Stimulated activated CD8-positive, alpha-beta memory T cell treated with anti-CD3 and anti-CD28 coated beads, Interleukin-2, amount 100 ng/mL, for 48 hours (primary cell): ENCODE measurements at places on chromosomes 4 and X.

GRCh38 chr4:139553751-139554641 is 2.0 kb downstream of the SETD7 start:
- DNase-seq, result no peak

DNA sequence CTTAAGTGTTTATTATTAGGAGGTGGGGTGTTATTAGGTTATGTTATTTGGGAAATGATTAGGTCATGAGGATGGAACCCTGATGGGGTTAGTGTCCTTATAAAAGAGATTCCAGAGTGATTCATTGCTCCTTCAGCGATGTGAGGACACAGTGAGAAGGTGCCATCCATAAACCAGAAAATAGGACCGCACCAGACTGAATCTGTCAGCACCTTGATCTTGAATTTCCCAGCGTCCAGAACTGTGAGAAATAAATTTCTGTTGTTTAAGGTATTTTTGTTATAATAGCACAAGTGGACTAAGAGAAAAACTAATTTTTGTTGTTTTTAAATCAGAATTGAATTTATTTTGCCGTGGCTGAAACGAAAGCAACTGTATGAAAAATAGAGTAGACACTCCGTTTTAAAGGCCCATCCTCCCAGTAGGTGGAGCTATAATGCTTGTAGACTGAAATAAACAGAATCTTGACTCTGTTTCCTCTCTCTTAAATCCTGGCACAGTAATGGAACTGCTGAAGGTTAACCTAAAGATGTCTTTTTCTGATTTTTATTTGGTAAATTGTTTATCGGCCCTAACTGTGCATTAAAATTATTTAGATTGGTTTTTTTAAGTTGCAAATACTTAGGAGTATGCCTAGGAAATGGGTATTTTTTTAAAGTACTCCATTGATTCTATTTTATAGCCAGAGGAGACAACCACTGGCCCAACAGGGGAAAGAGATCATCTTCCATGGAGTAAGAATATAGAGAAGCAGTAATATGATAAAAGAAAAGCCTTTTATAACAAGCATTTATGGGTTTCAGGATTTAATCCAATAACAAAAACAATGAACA is 133.2 kb upstream of the ADAMTS3 start:
- DNase-seq, result no peak

GRCh38 chr4:54585321-54586000 is 72.3 kb upstream of the KIT start:
- no peak for DNase-seq

DNA sequence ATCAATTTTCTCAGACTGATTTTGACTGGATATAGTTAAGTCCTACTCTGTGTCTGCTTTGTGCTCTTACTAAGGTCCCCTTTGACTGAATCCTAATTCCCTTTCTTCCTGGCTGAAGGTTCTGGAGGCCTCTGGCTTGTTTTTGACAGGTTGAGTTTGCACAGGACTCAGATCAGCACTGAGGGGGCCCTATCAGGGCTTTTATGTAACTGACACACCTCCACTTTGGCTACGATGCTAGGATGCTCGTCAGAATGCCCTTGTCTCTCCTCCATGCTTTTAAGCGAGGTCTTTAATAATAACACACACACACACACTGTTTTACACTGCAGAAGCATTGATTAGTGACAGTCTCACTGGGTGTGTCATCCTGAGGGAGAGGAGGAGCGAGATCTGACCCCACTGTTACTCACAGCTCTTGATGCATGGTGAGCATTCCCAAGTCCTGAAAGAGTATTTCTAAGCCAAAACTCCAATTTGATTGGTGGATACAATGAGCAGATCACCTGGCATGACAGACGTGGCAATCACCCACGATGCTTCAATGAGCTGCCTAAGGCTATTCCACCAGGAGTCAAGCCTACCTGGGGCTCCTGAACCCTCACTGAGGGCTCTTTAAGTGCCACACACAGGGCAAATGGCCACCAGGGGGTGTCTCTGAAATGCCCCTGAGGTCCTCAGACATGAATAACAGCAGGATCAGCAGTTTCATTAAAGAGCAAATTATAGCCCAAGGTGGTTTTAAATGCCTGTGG is 130.4 kb upstream of the CPEB2 start:
- peak; percentile 5 for DNase-seq

DNA sequence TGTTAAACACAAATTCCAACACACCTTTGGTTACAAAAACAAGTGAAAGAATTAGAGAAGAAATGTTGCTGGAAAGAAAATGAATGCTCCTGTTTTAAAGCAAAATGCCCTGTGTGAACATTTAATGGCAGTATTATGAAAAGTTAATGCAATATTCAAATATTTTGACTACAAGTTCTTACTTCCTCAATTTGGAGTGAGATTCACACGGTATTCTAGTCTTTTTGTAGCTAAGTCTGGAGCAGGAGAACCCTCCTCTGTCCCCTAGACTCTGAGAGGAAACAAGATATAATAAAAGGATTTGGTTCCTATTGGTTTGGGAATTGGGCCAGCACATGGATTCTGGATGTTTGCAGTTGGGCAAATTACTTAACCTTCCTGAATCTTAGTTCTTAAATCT is 12.7 kb downstream of the MAD2L1 start:
- no peak for DNase-seq

GRCh38 chrX:8714164-8714563 is 17.8 kb downstream of the ANOS1 start:
- no peak for DNase-seq

GRCh38 chrX:25810202-25810601 is 327.9 kb upstream of the MAGEB18 start:
- DNase-seq, result no peak

GRCh38 chr4:94913316-94913715 is 155.6 kb downstream of the BMPR1B start:
- no peak for DNase-seq

DNA sequence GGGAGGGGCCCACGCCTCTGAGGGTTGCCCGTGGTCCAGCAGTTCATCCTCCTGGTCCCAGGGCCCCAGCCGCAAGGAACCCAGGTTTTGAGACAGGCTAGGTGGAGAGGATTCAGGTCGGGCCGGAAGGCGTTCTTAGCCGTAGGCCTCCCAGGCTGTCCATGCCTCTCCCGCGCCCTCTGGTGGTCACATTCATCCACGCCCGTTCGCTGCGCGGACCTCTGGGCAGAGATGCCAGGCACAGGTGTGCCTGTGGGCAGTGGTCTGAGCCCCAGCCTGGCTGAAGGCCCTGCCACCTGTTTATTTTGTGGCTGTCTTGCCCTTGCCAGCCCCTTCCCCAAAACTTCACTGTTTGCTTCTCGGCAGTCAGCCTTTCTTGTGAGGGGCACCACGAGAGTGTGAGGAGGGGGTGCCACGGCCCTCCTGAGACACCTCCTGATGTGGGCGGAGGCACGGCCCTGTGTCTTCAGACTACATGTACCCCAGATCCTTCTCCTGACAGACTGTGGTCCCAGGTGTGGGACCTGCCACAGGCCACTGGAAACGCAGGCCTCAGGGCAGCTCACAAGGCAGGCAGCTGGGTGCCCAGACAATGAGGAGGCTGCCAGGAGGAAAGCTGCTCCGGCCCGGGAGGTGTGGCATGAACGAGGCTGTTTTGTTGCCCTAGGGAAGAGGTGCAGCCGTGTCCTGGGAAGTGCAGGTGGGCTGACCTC is 5.0 kb downstream of the UVSSA start:
- DNase-seq, result peak; percentile 88

DNA sequence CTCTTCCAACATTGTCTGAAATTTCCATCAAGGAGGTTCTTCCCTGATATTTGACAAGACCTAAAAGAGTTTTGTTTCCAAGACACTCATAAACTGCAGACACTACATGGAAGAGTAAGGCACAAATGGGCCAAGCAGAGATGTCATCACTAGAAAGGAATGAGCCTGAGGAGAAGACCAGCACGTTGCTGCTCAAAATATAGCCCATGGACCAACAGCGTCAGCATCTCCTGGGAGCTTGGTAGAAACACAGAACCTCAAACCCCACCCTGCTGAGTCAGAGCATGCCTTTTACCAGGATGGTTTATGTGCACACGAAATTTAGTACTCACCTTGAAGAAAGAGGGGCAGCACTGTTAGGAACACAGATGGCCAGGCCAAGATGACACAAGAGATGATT is 128.7 kb upstream of the MID1 start:
- DNase-seq, result no peak

DNA sequence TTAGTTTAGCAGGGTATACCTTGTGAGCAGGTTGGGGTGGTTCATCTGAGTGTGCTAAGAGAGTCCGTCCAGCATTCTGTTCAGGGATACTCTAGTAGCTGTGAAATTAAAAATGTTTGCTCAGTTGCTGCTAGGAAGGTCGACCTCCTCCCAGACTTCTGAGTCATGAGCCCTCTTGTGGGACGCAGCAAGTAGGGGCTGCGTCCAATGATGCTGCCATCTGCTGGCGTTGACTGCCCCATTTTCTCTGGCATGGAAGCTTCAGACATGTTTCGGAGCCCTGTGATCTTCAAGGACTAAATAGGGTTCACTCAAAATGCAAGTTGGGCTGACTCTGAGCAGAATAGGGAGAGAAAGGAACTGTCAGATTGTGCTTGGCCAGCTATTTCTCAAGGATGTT is 201.0 kb upstream of the ARSJ start:
- DNase-seq, result no peak

GRCh38 chrX:83934220-83934619 is 73.3 kb downstream of the CYLC1 start:
- DNase-seq, result no peak
